ENCODE measurements at places on chromosomes 2 and 18.

DNA sequence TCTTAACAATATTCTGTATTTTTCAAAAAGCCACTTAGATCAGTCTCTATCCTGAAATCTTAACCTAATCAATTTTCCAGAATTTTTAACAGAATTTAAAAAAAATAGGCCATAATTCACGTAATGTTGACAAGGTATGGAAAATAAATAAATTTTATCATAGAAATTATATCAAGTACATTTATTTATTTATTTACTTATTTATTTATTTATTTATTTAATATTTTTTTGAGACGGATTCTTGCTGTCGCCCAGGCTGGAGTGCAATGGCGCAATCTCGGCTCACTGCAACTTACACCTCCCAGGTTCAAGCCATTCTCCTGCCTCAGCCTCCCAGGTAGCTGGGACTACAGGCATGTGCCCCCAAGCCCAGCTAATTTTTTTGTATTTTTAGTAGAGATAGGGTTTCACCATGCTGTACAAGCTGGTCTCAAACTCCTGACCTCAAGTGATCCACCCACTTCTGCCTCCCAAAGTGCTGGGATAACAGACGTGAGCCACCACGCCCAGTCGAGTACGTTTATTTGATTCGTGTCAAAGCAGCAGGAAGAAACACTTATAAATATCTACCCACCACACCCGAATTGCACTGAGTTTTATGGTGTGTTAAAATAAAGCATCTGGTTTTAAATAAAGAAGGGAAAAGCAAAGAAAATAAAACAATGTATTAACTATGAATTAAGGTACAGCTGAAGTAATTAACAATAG, 60.1 kb downstream of the DSC3 start:
- DNase-seq, result no peak

GRCh38 chr2:114421781-114422180, 20.7 kb upstream of the DPP10 start:
- DNase-seq, result no peak

- no peak for DNase-seq
Measured at GRCh38 chr2:178110681-178111080, 1.6 kb upstream of the RBM45 start.

GRCh38 chr2:12778811-12779579, 62.3 kb downstream of the TRIB2 start:
- DNase-seq, result no peak

- DNase-seq, result no peak
Measured at GRCh38 chr2:62587592-62587991, 81.6 kb upstream of the TMEM17 start.

DNA sequence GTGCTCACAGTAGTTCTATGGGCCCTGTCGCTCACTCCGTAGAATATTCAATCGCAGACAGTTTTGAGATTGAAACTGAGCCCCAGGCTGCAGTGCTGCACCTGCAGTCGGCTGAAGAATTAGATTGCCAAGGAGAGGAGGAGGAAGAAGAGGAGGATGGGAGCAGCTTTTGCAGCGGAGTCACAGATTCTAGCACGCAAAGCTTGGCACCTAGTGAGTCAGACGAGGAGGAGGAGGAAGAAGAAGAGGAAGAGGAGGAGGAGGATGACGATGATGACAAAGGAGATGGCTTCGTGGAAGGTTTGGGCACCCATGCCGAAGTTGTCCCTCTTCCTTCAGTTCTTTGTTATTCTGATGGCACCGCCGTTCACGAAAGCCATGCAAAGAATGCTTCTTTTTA, 115.2 kb downstream of the GALNT3 start:
- no peak for DNase-seq

DNA sequence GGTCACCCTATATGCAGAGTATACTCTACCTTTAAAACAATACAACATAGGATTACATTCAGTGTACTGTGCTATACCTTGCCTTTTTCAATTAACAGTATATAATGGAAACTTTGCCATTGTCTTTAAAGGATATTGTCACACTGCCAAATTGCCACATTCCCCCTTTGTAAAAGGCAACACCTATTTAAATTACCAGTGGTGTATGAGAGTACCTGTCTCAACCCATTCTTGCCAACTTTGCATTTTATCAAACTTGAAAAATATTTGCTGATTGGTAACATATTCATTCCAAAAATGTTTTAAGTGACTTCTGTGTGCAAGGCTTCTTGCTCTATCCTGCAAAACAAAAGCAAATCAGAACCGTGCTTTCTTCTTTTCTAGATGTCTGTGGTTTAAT, 92.9 kb downstream of the FMNL2 start:
- no peak for DNase-seq

DNA sequence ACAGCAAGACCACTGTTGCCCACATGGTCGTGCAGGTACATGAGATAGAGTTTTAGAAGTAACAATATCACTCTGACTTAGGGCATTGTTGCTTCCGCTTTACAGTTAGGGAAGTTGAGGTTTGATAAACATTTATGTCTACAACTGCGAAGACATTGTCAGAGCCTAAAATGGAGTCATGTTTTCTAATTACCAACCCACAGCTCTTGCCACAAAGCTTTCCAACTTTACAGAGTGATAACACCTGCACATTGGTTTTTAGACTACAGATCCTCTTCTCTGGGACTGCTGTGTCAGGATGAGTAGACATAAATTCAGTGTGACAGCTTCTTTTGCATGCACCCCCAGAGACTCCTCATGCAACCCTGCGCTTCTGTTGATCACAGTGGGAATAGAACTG, 119.0 kb downstream of the FEZ2 start:
- no peak for DNase-seq

DNA sequence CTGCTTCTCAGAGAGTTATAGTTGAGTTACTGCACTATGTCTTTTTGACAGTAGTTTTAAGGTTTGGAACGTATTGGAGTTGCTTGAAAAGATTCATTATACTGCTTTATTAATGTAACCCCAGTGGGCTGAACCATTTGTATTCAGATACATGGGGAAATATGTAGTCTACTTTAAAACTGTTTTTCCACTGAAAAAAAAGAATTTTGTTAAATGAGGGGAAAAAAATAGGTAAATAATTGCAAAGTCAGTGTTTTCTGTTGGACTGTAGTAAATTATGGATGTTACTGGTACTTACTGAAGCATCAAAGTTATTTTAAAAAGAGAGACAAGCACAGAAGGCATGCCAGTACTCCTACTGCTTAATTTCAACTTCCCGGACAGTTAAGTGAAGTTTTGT, 36.4 kb downstream of the ZC3H15 start:
- DNase-seq, result no peak

DNA sequence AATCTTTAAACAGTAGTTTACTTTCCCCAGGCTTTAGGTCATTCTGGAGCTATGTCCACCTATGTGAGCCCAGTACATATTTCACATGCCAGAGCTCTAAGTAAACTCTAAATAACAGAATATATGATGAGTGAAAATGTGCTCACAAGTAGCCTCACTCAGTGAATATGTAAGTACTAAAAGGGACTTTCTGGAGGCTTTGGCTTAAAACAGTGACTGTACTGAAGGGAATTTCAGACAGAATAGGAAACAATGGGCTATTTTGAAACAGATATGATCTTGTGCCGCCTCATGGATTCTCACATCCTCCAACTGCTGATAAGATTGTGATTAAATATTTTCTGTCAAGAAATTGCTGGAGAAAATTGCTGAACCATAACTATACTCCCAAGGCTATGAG, 747.9 kb downstream of the SOCS6 start:
- no peak for DNase-seq

DNA sequence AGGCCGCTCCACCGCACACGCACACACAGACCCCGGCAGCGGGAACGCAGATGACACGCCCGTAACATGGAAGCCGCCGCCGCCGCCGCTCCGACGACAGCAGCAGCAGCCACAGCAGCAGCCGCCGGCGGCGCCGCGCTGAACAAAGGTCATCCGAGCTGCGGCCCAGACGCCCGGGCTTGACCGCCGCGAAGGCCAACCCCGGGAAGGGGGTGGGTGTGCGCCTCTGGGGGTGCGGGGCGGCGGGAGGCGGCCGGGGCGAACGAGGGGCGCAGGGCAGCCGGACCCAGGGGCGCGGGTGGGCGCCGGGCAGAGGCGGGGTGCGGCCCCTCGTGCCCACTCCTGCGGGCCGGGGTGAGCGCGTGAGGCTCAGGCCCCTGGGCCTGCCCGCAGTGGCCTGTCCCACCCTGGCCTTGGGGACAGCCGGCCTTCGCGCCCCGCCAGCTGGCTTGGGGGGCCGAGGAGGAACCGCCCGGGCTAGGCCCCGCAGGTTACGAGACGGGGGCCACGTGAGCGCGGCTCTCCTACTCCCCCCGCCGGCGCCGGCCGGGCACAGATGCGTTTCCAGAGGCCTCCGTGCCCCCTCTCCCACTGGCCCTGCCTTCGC, 1.0 kb upstream of the ZNF532 start:
- DNase-seq, result peak; percentile 22

- DNase-seq, result no peak
Measured at GRCh38 chr2:113230531-113230930, 48.2 kb downstream of the PAX8 start.

DNA sequence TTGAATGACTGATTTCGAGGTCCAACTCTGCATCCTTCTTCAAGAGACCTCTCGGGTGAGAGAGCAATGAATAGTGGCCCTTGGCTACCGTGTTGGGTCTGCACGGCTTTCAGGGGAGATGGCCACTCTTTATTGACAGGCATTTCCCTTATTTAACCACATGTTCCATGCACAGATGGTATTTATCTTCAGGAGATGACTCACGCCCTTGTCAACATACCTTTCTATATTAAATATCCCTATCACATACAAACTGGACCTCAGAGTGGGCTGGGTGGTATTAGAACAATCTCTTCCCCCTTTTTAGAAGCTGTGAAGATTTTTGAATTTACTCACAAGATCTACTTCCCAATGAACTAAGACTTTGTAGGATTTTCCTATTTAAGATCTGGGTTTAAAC, 109.6 kb upstream of the CDC42EP3 start:
- no peak for DNase-seq

GRCh38 chr18:9643549-9643948, 29.2 kb upstream of the PPP4R1 start:
- no peak for DNase-seq

GRCh38 chr2:149055751-149056150, 17.3 kb downstream of the LYPD6B start:
- DNase-seq, result no peak

- DNase-seq, result no peak
Measured at GRCh38 chr18:63446266-63446665, 24.0 kb upstream of the VPS4B start.

- DNase-seq, result no peak
Measured at GRCh38 chr2:28704621-28705020, 47.0 kb upstream of the PPP1CB start.

- no peak for DNase-seq
Measured at GRCh38 chr18:9992300-9992972, 78.6 kb downstream of the VAPA start.

- no peak for DNase-seq
Measured at GRCh38 chr2:43321446-43321845, 95.0 kb upstream of the ZFP36L2 start.

DNA sequence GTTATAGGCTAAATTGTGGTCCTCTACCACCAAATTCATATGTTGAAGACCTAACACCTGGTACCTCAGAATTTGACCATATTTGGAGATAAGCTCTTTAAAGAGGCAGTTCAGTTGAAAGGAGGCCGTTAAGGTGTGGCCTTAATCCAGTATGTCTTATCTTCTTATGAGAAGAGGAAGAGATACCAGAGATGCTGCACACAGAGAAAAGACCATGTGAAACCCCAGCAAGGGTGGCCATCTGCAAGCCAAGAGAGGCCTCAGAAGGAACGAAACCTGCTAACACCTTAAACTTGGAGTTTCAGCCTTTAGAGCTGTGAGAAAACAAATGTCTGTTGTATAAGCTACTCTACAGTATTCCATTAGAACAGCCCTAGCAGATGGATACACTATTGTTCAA, 528.1 kb upstream of the DCC start:
- DNase-seq, result no peak

DNA sequence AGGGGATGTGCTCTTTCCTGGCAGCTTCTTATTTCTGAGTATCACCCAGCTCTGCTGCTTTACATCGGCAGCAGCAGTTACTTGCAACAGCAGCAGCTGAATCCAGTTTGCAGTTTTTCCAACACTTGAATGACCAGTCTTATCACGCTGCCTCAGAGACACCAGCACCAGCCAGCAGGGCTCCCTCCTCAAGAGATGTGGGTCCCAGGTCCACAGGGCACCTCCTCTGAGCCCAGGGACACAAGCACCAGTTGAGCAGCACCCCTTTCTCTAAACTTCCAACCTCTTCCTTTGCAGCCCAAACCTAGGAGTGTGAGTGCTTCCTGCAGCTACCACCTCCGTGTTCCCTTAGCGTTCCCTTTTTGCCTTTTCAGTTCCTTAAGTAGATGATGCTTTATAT, 50.4 kb upstream of the YPEL5 start:
- DNase-seq, result no peak

GRCh38 chr18:9293948-9294347, 40.6 kb upstream of the TWSG1 start:
- no peak for DNase-seq

DNA sequence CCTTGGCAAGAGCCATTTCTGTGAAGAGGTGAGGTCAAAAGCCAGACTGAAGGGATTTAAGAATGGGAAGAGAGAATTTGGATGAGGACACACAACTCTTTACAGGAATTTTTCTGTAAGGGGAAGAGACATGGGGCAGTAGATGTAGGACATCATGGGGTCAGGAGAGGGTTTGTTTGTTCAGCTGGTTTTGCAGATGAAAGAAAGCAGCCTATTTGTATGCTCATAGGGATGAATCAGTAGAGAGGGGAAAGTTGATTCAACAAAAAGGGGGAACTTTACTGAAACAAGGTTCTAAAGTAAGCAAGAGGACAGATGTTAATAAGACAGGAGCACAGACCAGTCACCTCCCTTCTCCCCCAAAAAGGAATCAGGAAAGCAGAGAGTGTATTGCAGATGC, 11.2 kb downstream of the SCG2 start:
- no peak for DNase-seq

- DNase-seq, result no peak
Measured at GRCh38 chr18:10822456-10822855, 296.6 kb downstream of the NAPG start.

- no peak for DNase-seq
Measured at GRCh38 chr2:29106980-29107388, 8.2 kb upstream of the CLIP4 start.

GRCh38 chr2:21668078-21668710, 544.4 kb downstream of the TDRD15 start:
- DNase-seq, result no peak

DNA sequence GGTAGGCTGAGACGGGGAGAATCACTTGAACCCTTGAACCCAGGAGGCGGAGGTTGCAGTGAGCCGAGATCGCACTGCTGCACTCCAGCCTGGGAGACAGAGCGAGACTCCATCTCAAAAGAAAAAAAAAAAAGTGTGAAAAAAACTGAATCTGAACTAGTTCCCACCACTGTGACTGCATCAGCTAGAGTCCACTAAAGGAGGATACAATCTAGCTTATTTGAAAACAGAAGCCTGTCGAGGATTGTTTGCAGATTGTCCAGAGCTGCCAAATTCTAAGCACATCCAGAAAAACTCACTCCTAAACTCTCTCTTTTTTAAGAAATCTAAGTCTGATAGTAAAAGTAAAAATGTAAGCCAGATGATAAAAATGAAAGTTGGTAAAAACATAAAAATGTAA, 10.6 kb downstream of the GFPT1 start:
- DNase-seq, result no peak

Data from immature natural killer cell (primary cell).